Stimulated activated CD4-positive, alpha-beta T cell treated with anti-CD3 and anti-CD28 coated beads, Interleukin-2, amount 100 ng/mL, for 24 hours (primary cell): ENCODE measurements at places on chromosomes 16 and 17.
A peak's percentile ranks its signal among the peaks of the same experiment; 100 is the strongest.

- DNase-seq = no peak
These were observed 71.6 kb downstream of the PGS1 start for GRCh38 chr17:78449983-78450595.

DNA sequence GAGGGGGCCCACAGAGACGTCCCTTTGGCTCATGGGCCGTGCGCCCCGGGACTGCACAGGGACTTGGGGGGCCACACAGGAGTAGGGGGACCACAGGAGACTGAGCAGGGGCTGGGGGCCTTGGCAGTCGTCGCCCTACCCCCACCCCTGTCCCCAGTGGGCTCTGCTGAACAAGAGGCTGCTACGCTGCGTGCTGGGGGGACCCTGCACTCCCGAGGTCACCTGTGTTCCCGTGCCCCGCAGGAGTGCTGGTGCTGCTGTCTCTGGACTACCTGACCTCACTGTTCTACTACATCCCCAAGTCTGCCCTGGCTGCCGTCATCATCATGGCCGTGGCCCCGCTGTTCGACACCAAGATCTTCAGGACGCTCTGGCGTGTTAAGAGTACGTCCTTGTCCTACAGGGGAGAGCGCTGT lies 14.4 kb upstream of the RNF213 start:
- no peak for DNase-seq

DNA sequence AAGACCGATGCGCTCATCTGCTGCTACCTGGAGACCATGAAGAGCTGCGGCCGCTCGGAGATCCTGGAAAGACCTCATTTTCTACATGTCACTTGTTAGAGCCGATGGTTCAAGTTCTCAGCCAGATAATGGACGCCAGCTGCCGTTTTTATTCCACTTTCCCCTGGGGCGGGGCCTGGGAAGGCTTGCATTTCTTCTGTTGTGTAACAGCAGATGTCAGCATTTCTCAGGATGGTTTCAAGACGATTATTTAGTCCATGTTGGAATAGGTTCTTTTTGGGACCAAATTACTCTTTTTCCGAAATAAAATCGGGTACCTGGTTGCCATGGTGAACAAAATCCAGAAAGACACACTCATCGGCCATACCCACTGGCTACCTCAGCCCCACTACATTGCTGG lies 1418.3 kb downstream of the CDH11 start:
- DNase-seq = no peak

- DNase-seq = no peak
These were observed 107.4 kb downstream of the PARN start for GRCh38 chr16:14522671-14523070.

GRCh38 chr17:29573558-29573869 lies 5.0 kb downstream of the TP53I13 start:
- no peak for DNase-seq

- DNase-seq = no peak
These were observed 28.3 kb upstream of the TEX2 start for GRCh38 chr17:64291268-64291851.

GRCh38 chr16:87926246-87927194 lies 9.8 kb downstream of the CA5A start:
- peak; percentile 36 for DNase-seq

GRCh38 chr16:10859658-10860057 lies 17.3 kb upstream of the CIITA start:
- DNase-seq = no peak
